ENCODE measurements at places on chromosomes 5 and 9. TPM values are rescaled to one million over a fixed set of nuclear protein-coding genes. Genes with fewer than 3 reads are reported as not detected.

SOHLH1 gene
- total RNA-seq, result not detected

NAIF1 gene
- total RNA-seq, result 9.8 TPM

KIF2A gene
- 53.0 TPM for total RNA-seq

SLC6A7 gene
- total RNA-seq, result not detected

STC2 gene
- total RNA-seq, result 251 TPM

DAB2IP gene
- 36.7 TPM for total RNA-seq

HIGD2A gene
- total RNA-seq, result 32.6 TPM

MAP3K1 gene
- 12.9 TPM for total RNA-seq

KYAT1 gene
- 10.3 TPM for total RNA-seq

ZNF366 gene
- total RNA-seq, result 0.06 TPM

FCN1 gene
- total RNA-seq, result not detected

GPR150 gene
- total RNA-seq, result 0.13 TPM

MELK gene
- total RNA-seq, result 26.2 TPM

SPATA31A3 gene
- total RNA-seq, result not detected

C5orf58 gene
- total RNA-seq, result not detected

Measured in aortic smooth muscle cell (primary cell).